ENCODE measurements at places on chromosomes 7 and 10.

- no peak for DNase-seq
Measured at GRCh38 chr10:105971460-105971859, 1193.0 kb downstream of the SORCS1 start.

DNA sequence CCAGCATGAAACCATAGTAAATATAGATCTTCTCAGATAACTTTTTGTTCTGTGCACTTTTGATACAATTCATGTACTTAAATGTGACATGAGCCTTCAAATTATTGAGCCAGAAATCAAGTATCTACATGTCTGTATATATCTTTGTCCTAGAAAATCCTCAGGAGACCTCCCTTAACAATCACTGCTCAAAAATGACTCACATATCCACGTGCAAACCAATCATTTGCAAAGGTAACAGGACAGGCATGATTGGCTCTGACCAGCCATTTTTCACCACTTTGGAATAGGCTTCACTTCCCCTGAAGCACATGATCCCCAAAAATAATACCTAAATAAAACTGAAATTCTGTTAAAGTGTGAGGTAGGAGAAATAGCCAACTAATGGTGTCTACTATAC, 902.5 kb downstream of the PCDH15 start:
- DNase-seq: no peak

- DNase-seq: no peak
Measured at GRCh38 chr7:30925913-30926312, 14.3 kb downstream of the AQP1 start.

- no peak for DNase-seq
Measured at GRCh38 chr7:7562736-7563135, 3.9 kb upstream of the MIOS start.

DNA sequence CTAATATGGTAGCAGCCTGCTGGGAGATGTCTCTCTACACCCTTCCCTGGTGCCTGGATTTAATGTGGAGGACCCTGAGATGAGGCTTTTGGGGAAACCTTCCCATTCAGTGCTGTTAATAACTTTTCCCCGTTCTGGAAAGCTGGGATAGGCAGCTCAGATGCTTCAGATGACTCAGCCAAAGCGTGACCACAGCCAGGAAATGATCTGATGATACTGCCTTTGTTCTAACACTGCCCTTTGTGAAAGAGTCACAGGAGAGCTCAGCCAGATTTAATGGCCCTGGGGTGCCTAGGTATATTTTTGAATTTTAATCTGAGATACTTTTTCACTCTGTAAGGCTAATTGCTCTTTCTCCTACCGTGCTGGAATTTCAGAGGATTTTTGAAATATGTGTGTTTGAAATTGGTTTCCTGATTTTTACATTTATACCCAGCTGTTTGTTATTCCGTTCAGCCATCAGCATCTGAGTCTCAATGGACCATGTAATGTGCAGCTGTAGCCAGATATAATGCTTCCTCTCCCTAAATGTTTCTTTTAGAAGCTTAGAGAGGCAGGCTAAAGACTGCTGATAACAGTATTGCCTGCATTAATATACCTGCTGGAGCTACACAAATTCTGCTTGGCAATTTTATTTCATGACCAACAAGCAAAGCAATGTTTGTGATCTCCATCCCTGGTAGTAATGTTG, 17.8 kb downstream of the CELF2 start:
- DNase-seq: no peak

- no peak for DNase-seq
Measured at GRCh38 chr7:2037301-2037807, 195.4 kb downstream of the MAD1L1 start.

DNA sequence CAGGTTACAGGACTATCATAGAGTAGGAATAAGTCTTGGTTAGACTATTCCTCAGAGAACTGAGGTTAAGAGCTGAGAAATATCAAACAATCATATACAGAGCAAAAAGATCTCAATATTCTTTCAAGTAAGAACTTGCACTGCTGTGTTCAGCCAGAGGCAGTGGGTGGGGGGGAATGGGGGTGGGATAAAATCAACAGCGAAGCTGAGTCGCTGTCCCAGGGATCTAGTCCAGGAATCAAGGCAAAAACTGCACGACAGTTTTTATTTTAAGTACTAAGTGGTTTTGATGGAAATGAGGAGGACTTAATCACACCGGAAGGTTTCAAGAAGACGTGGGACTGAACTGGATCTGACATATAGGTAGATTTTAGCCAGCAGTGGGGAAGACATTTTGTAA, 159.1 kb downstream of the SRPK2 start:
- no peak for DNase-seq

GRCh38 chr7:137888241-137888640, 41.5 kb upstream of the DGKI start:
- DNase-seq: no peak

- DNase-seq: no peak
Measured at GRCh38 chr7:131522325-131522930, 34.0 kb downstream of the PODXL start.

GRCh38 chr7:8149222-8149621, 112.7 kb downstream of the ICA1 start:
- DNase-seq: no peak

- no peak for DNase-seq
Measured at GRCh38 chr7:2354939-2355704, 495 bp downstream of the EIF3B start.

GRCh38 chr7:66609176-66609575, 19.5 kb upstream of the KCTD7 start:
- DNase-seq: no peak

DNA sequence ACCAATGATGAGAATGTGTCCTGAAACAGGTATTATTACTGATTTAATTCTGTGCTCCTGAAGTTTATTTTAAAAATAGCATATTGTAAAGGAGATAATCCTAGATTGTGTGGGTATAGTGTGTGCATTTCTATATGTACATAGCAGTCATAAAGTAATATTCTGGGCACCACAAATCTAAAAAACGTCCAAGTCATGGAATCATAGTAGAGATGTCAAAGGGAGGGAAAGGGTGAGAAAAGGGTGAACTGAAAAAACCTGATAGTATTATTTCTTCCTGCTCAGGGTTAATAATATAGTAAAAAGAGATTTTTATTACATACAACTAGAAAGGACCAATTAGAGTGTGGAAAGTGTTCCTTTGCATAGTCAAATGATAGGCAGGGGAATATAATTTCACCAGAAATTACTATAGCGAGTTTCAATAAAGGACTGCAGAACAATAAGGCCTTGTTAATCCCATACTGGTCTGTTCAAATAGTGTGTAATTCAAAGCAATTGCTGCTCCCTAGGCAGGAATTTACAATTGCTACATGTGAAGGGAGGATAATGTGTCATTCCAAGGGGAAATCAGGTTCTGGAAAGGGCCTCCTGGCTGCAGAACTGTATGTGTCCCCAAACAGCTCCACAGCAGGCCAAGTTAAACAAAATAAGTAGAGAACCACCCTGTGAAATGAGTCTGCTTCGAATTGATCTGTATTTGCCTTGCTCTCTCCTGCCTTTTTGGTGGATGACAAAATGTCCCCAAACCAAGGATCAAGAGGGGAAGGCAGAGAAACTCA, 42.5 kb upstream of the KMT2E start:
- DNase-seq: no peak

DNA sequence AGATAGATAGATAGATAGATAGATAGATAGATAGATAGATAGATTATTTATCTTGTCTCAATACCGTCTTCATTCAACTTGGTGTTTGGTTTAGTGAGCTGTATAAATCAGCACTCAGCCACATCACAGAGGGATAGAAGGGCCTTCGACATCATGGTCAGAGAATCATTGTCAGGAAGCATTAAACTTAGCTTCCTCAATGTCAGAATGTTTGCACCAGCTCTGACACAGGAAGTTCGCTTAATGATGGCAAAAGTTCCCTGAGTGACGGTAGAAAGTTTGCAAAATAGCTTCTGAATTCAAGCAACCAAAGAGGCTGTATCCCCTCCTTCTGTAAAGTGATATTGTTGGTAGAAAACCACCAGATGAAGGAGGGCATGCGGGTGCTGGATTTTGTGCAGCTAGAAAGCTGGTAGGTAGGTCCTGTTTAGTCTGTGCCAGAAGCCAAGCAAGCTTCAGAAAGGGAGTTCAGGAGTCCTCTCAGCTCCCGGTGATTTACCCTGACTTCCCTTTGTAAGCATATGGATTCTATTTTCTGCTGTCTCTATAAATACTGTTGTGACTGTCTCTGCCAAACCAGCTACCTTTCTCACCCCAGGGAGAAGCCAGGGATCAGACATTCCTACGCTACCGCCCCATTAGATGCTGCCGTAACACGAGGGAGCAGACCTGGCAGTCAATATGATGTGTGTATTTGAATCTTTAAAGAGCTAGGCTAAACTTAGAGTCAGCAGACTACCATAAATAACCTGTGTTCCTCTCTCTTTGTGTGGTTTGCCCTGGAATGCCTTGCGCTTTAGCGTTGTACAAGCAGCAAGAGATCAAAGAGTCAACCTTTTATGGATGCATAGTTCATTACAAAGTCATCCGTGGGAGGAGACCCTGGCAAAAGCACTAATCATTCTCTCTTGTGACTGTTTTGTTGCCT, 200.5 kb upstream of the KIAA1217 start:
- DNase-seq: no peak

DNA sequence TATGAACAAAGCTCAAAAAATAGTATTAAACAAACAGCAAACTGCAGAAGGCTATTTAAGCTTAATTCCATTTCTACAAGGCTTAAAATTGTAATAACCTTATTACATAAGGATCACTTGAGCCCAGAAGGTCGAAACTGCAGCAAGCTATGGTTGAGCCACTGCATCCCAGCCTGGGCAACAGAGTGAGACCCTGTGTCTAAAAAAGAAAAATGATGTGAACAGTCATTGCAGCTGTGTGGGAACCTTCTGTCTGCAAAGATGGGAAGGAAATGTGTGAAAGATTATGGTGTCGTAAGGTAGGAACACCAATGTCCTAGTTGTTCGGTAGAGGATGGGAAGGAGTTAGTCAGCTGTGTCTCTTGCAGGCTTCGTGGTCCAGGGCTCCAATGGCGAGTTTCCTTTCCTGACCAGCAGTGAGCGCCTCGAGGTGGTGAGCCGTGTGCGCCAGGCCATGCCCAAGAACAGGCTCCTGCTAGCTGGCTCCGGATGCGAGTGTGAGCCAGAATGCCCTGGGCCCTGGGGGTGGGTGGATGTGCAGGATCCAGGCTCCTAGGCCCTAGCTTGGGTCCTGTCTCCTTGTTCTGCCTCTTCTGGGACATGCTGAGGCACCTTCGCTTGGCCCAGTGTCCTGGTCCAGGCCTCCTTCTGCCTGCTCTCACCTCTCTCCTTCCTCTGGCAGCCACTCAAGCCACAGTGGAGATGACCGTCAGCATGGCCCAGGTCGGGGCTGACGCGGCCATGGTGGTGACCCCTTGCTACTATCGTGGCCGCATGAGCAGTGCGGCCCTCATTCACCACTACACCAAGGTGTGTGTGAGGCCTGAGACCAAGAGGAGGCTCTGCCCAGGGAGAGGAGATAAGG, 9.1 kb downstream of the C10orf62 start:
- DNase-seq: no peak

GRCh38 chr7:45073031-45073785, 15.6 kb downstream of the NACAD start:
- DNase-seq: no peak

DNA sequence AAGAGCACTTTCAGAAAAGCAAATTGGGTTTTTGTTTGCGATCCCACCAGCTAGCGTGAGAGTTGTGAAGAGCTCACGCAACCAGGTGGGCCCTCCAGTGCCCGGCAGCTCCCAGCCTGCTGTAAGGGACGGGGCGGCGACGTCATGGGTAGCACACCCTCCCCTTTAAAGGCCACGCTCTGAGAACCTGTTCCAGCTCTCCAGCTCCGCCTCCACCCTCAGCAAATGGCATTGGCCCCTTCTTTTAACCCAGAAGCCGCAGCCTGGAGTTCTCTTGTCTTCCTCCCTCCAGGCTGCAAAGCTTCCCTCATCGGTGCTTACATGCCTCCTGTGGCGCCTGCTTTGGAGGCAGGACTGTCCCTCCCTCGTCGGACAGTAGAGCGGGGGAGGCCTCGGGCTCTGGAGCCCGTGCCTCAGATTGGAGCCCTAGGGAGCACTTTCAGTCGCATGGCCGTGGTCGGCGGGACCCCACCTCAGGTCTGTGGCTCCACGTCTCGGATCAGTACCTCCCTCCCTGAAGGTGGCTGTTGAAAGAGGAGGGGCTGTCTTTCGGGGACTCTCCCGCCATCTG, 32.9 kb downstream of the WIPI2 start:
- DNase-seq: no peak

GRCh38 chr10:100315615-100316014, 14.4 kb downstream of the PKD2L1 start:
- no peak for DNase-seq

- no peak for DNase-seq
Measured at GRCh38 chr10:45442662-45443061, 68.6 kb downstream of the ALOX5 start.

DNA sequence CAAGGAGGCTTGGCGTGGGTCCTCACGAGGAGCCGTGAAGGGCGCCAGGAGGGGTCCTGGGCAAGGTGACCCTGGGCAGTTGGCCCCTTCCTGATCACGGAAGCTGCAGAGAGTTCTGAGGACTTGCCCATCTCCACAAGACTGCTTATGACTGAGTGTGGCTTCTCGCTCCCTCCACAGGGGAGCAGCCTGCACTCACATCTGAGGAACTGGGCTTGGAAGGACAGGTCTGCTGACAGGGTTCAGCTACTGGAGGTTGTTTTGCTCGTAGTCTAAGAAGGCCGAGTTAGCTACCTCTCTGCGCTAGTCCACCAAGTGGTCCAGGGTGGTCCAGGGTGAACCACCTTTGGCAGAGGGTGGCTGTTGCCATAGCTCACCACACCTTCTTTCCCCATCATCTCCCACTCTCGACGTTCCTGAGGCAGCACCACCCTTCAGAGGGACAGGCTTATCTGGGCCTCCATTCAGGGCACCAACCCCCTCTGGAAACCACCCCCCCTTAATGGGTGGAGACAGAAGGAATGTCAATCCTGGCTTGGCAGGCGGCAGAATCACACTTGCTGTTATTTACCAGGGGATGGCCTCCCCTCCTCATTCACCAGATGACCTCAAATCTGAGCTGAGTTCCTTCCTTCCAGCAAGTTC, 38.2 kb downstream of the FAM53B start:
- DNase-seq: no peak

GRCh38 chr10:59904426-59905065, 1.8 kb downstream of the CCDC6 start:
- DNase-seq: no peak

GRCh38 chr10:76723844-76724243, 913.8 kb downstream of the KCNMA1 start:
- DNase-seq: no peak

GRCh38 chr7:138460176-138460648, at the start of gene TRIM24:
Gene TRIM24, plus strand, starts transcription at chr7:138460259. Its CDS starts 290 bp downstream, at chr7:138460549.
- no peak for DNase-seq

- no peak for DNase-seq
Measured at GRCh38 chr7:128351296-128352152, 7.8 kb upstream of the RBM28 start.

All from hindlimb muscle (tissue), 1 donor.